Stimulated activated CD4-positive, alpha-beta T cell treated with anti-CD3 and anti-CD28 coated beads, TNF-alpha, amount 100 ng/mL, for 1 hour (primary cell): ENCODE measurements at places on chromosomes 4 and X.

GRCh38 chrX:121876305-121876704 is 828.9 kb downstream of the GLUD2 start:
- no peak for DNase-seq

DNA sequence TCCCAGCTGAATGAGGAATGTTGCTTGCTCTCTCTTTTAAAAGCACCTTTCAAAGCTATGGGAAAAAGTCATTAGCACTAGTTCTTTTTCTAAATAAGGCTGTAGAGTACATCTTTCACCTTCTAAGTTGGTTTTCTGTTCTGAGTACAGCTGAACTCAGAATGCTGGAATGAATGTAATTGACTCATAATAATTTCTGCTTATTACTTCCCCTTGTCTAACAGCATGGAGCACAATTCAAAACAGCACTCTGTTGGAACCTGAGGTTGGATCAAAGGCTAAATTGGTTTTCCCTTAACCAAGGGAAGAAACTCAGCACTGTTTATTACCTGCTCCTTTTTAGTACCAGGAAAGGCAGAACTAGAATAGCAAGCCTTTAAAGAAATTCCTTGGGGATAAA is 33.5 kb upstream of the CYP2U1 start:
- no peak for DNase-seq

DNA sequence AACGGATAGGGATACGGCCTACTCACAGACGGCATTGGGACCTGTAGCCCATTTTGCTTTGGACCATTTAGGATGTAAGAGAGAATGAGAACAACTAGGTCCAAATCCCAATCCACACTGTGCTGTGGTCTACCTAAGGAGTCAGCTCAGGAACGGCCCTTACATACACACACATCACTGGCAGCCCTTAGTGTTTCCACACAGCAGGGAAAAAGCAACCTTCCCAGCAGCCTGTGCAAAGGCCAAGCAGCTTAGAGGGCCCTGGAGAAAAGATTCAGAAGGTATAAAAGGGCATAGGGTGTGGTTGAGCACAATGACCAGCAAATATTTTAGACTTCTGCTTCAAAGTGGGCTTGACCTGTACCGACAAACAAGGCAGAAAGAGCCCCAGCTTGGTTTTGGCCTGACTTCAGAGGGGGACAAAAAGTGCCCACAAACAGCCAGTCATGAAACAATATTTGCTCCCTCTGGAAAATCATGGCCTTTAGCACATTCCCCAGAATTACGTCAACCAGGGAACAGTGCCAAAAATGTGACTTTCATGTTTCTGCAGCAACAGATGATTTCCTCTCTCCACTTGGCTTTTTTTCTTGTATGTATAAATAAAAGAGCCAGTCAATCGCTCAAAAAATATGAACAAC is 359.5 kb upstream of the FGF16 start:
- no peak for DNase-seq

DNA sequence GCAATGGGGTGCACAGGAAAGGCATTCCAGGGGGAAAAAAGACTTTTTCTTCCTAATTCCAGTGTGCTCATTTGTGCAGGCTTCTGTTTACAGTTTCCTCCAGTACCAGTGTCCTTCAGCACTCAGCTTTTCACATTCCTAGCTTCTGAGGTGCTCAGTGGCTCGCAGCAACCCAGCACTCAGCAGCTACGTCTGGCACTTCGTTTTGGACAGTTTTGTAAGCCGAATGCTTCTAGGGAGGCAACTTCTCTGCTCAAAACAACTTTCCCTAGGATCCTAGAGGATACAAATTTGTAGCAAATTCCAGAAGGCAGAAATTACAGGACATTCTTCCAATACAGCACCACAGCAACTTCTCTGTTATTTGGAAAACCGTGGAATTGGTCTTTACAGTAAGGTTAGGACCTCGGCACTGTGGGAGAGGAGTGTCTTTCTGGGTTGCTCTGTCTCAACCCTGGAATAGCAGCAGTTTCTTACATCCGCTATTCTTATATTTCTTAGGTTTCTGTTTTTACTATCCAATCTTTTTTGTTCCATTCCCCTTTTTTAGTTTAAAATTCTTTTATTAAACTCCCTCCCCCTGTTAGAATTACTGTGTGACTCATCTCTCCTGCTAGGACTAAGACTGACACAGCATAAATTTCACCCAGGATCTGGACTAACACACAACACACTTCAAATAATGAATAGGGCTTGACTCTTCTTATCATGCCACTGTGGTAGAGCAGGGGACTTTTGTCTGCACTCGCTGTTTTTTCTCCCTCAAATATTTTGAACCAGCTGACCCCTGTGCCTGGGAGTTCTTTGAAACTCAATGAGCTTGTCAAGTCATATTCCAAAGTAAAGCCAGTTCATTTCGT is 1314.7 kb downstream of the FSTL5 start:
- DNase-seq = no peak

GRCh38 chr4:23368081-23368697 is 521.7 kb downstream of the PPARGC1A start:
- DNase-seq = no peak

GRCh38 chr4:101651778-101652177 is 138.8 kb upstream of the BANK1 start:
- no peak for DNase-seq

DNA sequence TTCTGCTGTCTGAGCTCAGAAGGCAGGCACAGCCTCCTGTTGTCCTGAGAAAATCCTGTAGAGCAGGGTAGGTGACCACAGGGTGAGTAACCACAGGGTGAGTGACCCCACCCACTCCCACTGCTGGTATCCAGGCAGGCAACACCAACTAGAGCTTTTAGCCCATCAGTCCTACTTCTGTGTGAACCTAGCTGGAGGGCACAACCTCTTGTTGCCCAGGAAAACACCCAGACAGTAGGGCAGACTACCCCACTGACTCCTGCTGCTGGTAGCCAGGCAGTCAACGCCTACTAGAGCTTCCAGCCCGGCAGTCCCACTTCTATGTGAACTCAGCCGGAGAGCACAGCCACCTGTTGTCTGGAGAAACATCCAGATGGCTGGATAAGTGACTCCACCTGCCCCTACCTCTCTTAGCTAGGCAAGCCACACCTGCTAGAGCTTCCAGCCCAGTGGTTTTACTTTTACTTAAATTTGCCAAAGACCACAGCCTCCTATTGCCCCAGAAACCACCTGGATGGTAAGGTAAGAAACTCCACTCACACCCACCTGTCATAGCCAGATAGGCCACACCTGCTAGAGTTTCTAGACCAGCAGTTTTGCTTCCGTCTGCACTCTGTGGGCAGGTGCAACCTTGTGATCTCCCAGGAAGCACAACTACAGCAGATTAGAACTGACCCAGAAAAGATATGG is 371.6 kb downstream of the INPP4B start:
- DNase-seq = no peak

GRCh38 chr4:152606753-152607152 is 70.9 kb upstream of the FBXW7 start:
- DNase-seq = no peak

DNA sequence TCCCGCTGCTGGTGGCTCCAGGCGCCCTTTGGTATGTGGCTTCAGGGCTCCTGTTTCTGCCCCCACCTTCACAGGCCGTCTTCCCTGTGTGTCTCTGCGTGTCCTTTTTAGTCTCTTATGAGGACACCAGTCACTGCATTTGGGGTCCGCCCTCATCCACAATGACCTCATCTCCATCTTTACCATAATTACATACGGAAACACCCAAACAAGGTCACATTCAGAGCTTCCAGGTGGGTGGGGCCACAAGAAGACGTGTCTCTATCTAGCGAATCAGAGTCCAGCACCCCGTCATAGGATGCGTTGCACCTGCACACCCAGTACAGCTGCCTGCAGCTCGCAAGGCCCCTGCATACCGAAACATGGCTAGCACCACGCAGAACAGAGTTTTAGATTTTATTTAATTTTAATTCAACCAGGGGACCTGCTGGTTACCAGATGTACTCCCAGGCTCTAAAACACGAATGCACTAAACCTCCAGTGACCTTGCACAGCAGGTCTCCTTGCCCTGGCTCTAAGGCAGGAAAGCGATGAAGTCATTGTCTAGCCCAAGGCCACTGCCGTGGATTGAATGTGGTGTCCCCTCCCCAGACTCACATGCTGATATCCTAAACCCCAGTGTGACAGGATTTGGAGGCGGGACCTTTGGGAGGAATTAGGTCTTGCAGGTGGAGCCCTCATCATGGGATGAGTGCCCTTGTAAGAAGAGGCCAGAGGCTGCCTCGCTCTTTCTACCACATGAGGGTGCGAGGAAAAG is 30.3 kb downstream of the ABLIM2 start:
- DNase-seq = no peak

DNA sequence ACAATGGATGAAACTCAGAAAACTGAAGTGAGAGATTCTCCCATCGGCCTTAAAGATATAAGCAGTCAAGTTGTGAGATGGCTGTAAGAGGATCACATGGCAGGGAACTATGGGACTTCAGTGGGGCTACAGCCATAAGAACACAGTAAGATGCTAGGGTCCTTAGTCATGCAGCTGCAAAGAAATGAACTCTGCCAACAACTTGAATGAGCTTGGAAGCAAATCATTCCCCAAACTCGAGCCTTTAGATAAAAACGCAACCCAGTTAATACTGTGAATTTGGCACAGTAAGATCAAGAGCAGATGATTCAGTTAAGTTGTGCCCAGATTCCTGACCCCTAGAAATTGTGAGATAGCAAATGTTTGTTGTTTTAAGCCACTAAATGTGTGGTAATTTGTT is 117.3 kb downstream of the FAM13A start:
- DNase-seq = no peak

DNA sequence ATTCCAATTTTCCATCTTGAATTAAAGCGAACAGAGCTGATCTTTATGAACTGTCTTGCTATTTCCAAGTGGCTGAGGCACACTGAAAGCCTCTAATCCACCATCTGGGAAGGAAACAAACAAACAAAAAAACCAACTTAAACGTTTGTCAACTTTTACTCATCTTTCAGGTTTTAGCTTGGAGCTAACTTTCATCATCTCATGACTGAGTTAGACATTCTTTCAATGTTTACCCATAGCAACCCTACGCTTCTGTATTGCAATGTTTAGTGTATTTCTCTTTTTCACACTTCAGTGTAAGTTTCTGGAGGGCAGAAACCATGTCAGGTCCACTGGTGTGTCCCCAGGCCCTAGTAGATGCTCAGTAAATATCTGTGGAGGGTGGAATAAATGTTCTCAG is 343.8 kb downstream of the GBA3 start:
- DNase-seq = no peak

DNA sequence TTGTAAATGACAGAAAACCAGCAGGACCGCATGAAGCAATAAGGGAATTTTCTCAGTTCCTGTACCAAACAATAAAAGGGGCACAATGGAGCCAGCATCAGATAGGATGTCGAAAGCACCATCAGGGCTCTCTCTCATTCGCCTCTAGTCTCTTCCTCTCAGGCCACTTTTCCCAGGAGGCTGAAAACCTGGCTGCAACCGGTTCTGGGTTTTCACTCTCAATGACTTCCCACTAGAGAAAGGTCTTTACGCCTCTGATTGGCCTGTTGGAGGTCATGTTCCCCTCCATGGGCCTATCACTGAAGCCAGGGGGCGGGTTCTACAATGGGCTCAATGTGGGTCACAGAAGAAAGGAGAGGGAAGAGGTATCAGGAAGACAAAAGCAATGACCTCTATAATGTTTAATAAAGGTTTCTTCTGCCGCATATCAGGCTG is 29.3 kb downstream of the ZNF827 start:
- DNase-seq = no peak

GRCh38 chr4:173735049-173735448 is 205.0 kb upstream of the HAND2 start:
- DNase-seq = no peak

- no peak for DNase-seq
Observed at GRCh38 chr4:40143926-40144508, 52.8 kb upstream of the RHOH start.

DNA sequence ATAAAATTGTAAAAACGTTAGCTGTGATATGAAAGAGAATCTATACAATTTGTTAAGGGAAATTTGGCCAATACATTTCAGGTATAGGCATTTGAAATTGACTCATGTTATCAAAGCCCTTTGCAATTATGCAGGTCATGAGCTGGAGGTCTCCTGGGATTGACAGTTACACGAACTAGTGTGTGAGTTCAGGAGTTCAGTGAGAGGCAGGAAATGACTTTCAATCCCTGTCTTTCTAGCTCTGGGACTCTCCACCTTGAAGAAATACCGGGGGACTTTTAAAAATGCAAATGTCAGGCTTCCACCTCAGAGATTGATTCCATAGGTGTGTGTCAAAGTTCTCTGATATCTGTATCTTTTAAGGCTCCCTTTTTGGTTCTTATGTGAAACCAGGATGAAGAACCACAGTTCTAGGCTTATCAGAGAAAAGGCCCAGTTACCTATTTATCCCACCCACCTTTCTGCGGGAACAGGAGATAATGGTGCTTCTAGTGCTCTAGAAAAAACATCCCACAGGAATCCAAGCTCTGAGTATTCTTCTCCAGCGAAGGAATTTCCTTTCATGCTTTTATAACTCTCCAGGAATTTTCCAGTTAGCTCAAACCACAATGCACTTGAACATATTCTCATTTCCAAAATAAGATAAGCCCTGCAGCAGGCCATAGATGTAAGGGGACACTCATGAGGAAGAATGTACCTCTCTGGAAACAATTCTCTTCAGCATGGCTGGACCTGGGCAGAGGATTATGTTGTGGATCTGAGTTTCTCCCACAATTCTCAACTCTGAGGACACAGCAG is 501.0 kb downstream of the IDS start:
- DNase-seq = no peak

DNA sequence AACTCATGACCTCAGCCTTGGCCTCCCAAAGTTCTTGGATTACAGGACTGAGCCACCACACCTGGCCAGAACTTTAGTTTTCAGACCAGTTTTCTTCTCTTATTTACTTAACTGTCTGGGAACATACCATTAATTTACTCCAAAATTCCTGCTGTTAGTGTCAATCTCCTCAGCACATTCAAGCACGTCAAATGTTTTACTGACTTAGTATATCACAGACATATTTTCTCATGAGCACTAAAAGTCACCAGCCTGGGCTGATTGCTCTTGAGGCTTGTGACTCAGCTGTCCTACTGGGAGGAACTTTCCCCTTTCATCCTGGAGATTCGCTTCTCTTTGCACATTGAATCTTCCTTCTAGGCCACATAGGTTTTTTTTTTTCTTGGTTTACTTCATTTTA is 109.6 kb downstream of the PCDH18 start:
- no peak for DNase-seq

GRCh38 chr4:153113838-153114105 is 90.5 kb upstream of the TRIM2 start:
- DNase-seq = no peak

DNA sequence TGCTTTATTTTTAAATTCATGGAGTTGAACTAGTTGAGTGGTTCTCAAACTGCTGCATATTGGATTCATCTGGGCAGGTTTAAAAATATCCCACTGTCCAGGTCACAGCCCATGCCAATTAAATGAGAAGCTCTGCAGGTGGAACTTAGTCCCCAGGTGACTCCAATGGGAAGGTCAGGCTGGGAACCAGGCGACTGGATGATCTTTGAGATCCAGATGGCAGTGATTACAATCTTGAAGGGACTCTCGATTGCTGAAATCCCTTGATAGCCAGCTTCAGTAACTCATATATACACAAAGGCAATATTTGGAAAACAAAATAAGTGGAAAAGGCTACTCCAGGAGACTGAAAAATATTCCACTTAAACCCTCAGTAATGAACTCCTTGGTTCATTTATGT is 8.1 kb downstream of the ADH1A start:
- no peak for DNase-seq

- no peak for DNase-seq
Observed at GRCh38 chr4:88892646-88893045, 164.3 kb downstream of the FAM13A start.

- no peak for DNase-seq
Observed at GRCh38 chr4:20126906-20127305, 124.8 kb upstream of the SLIT2 start.

GRCh38 chrX:7059859-7060258 is 87.7 kb upstream of the STS start:
- DNase-seq = no peak
